GM12878 (cell line): ENCODE measurements at places on chromosomes 11 and 22. TPM values are rescaled to one million over a fixed set of nuclear protein-coding genes. Genes with fewer than 3 reads are reported as not detected.

GRCh38 chr11:70879601-70880285, 372.6 kb downstream of the SHANK2 start:
- no peaks in the 10 kb centered on the region for H3K36me3 ChIP-seq
- no peaks in the 10 kb centered on the region for H3K4me1 ChIP-seq
- H3K27me3 ChIP-seq, result no peaks in the 10 kb centered on the region; the same call in 1 of the 2 replicates
- H3K4me3 ChIP-seq, result no peak overlapping the region

GRCh38 chr11:119687373-119688046, 41.5 kb downstream of the NECTIN1 start:
- no peak overlapping the region for H3K27ac ChIP-seq
- H3K4me3 ChIP-seq, result no peak overlapping the region
- peaks cover 16% of the 10 kb centered on the region for H3K4me1 ChIP-seq
- H3K36me3 ChIP-seq, result no peaks in the 10 kb centered on the region; the same call in 1 of the 2 replicates
- DNase-seq, result no peak

- H3K27ac ChIP-seq, result no peak overlapping the region
These were observed 509.4 kb upstream of the API5 start for GRCh38 chr11:42802201-42802899.

DNA sequence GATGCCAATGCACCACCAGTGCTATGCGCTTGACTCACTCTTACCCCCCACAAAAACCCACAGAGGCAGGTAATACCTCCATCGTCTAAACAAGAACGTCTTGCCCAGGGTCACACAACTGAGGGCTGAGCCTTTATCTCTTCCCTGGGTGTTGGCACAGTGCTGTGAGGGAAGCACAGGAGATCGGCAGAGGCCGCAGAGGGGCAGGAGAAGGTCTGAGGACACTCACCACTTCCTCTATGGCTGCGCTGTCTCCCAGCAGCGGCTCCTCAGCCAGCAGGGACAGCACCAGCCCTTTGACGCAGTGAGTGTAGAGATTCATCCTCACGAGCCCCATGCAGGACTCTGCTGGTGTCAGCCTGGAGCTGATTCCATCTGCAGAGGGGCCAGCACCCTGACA, 19.9 kb downstream of the HPS4 start:
- peaks cover 29% of the 10 kb centered on the region for H3K36me3 ChIP-seq
- H3K4me3 ChIP-seq, result no peak overlapping the region
- no peak for DNase-seq
- no peaks in the 10 kb centered on the region for H3K4me1 ChIP-seq
- H3K27me3 ChIP-seq, result no peaks in the 10 kb centered on the region

DNA sequence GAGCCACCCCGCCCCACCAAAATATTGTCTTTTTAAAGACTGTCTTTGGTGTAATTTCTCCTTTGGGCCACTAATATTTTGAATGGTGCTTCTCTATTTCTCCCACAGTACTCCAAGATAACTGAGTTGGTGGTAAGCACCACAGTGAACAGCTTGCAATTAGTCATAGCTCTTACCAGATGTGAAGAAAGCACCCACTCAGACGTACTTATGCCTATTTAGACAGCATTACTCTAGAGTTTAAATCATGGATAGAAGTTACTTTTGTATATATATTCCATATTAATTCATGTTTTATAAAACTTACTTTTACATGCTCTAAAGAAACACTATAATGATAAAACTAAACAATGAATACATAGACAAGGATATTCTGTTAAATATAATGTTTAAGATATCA, 12.7 kb downstream of the ANO3 start:
- no peak overlapping the region for H3K4me3 ChIP-seq
- H3K27ac ChIP-seq, result no peak overlapping the region
- H3K4me1 ChIP-seq, result no peaks in the 10 kb centered on the region
- no peaks in the 10 kb centered on the region for H3K36me3 ChIP-seq

Gene CARD10
- 0.08 and 0.21 TPM in 2 replicates for total RNA-seq
